Activated CD4-positive, alpha-beta T cell treated with anti-CD3 and anti-CD28 coated beads, Interleukin-2, amount 10 ng/mL, durations not matched to agents 7 days and 5 days (primary cell): ENCODE measurements at places on chromosomes 2 and 18. TPM values are rescaled to one million over a fixed set of nuclear protein-coding genes. Genes with fewer than 3 reads are reported as not detected.

The RFX8 gene
- 2.1 TPM for total RNA-seq

GRCh38 chr2:120732506-120733237, 3.0 kb upstream of the GLI2 start:
- H3K36me3 ChIP-seq: no peaks in the 10 kb centered on the region
- H3K4me1 ChIP-seq: peaks cover 20% of the 10 kb centered on the region
- peak overlapping the region; percentile 6 for H3K27ac ChIP-seq
- peaks cover 41% of the 10 kb centered on the region for H3K27me3 ChIP-seq
- no peak overlapping the region for H3K4me3 ChIP-seq

DNA sequence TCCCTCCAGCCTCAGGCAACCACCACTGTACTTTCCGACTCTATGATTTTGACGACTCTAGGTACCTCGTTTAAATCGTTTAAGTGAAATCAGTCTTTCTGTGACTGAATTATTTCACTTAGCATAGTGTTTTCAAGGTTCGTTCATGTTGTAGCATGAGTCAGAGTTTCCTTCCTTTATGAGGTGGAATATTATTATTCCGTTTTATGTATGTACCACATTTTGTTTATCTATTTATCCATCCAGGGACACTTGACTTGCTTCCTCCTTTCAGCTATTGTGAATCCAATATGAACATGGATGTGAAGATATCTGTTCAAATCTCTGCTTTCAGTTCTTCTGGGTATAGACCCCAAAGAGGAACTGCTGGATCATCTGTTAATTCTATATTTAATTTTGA, 19.1 kb downstream of the IL1R2 start:
- H3K36me3 ChIP-seq: peaks cover 6% of the 10 kb centered on the region
- peaks cover 11% of the 10 kb centered on the region for H3K4me1 ChIP-seq
- DNase-seq: no peak

DNA sequence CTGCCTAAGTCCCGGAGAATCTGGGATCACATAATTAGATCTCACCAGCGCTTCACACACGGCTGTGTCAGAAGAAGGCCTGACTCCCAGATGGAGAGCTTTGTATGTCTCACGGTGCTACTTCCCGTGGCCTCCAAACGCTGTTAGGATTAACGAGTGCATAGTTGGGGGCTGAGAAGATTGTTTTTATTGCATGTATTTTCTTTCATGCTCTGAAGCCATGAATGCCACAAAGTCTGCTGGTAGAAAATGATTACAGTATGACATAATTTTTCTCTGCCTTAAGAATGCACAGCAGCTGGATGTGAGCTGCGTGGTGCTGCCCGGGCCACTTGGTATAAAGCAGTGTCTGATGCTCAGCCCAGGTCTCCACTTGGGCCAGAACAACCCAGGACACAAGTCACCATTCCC, 166.5 kb downstream of the SEPTIN10 start:
- no peak overlapping the region for H3K27ac ChIP-seq
- H3K27me3 ChIP-seq: no peaks in the 10 kb centered on the region
- H3K36me3 ChIP-seq: peaks cover 3% of the 10 kb centered on the region
- H3K4me3 ChIP-seq: no peak overlapping the region
